ENCODE measurements at places on chromosomes 4 and X.

GRCh38 chr4:92101737-92102172, 202.0 kb upstream of the GRID2 start:
- no peak for DNase-seq

GRCh38 chrX:41144873-41145272, 59.6 kb downstream of the USP9X start:
- DNase-seq, result no peak

DNA sequence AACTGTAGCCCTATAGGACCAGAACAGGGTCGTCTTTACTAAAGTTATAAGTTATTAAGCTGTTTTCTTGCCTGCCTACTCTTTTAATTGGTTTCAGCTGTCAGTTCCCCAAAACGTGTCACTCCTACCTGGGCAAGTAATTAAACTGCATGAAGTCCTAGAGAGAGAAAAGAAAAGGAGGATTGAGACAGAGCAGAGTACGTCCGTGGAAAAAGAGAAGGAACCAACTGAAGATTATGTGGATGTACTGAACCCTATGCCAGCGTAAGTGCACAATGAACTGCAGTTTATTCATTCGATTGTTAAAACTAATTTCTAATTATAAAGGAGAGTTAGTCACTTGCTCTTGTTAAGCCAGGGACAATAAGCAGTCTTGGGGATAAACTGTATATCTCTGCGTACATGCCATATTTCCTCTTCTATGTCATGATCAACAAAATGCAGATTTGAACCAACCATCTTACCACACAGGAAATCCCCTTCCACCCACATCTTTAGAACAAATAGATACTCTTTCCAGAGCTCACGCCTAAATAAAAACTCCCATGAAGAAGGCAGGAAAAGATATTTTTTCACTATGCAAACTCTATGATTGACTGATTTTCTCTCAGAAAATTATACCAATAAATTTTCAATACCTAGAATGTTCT, 22.8 kb downstream of the STAP1 start:
- DNase-seq, result no peak

- no peak for DNase-seq
Measured at GRCh38 chr4:157014621-157015591, 43.3 kb upstream of the PDGFC start.

- DNase-seq, result no peak
Measured at GRCh38 chrX:51456246-51456645, 40.1 kb downstream of the NUDT11 start.

DNA sequence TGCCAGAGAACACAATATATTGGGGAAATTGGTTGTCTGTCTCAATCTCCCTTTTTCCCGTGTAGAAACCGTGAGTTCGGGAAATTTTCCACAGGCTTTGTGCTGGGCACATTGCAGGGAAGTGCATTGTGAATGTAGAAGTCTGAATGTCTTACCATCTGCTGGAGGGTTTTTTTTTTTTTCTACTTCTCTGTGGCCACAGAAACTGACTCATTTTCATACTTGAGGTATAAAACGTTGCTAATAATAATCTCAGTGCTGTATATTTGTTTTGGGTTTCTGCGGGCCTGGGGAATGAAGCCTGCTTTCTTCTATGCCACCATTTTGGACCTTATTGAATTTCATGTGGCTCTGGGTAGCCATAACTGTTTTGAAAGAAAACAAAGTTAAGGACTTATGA, 1001.2 kb downstream of the STIM2 start:
- no peak for DNase-seq

DNA sequence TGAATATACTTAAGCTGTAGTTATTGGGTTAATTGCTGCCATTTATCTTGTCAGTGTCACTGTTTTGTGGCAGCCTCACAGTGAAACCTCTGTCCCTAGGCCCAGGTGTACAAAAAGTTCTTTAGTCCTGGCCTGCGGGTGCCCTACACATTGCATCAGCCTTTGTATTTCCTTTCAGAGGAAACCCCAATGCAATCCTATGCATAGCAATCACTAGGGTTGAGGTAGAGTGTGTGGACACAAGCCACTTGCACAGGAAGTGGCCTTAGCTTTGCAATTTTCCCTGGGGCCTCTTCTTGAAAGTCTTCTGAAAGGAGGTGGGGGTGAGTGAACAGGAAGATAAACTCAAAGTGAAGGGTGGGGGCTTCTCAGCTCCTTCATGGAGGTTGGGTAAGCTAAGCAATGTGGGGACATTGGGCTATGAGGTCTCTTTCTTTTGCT, 27.8 kb downstream of the VSIG4 start:
- DNase-seq, result no peak

DNA sequence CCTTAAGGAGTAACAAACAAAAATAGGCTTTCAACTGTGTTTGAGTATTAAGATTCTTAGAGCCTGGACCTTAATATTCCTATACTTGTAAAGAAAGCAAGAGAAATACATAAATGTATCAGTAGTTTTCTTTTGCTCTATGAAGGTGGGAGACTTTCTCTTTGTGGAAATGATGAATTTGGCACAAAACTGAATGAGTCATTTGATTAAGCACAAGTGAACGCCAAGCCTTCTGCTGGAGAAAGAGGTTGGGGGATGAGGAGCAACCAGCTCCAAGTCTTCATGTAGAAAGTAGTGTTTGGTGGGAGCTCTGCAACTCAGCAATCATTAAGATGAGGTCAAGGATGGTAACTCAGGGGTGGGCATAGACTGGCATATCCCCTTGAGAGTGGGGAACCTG, 49.6 kb downstream of the MEPE start:
- no peak for DNase-seq

- DNase-seq, result peak; percentile 4
Measured at GRCh38 chrX:17944833-17945497, 83.9 kb upstream of the RAI2 start.

- DNase-seq, result no peak
Measured at GRCh38 chr4:103673983-103674382, 45.8 kb downstream of the TACR3 start.

- DNase-seq, result no peak
Measured at GRCh38 chrX:87616371-87616770, 98.8 kb downstream of the KLHL4 start.

- no peak for DNase-seq
Measured at GRCh38 chrX:6460893-6461490, 73.9 kb downstream of the VCX3A start.

- DNase-seq, result no peak
Measured at GRCh38 chr4:146134761-146135445, 40.6 kb upstream of the LSM6 start.

DNA sequence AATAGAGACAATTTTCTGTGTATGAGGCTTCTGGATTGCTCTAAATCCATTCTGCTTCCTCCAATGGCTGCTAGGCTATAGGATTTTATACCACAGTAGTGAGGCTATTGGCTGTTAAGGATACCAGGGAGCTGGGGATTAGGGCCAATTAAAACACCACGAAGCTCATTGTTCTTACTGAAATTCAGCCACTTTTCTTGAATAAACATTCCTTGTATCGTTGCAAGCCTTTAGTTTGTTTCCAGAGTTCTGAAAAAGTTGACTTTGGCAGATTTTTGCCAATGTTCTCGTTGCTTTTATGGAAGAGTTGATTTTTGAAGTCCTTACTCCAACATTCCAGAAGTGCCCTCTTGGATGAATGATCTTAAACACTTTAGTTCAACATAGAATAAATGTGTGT, 238.4 kb upstream of the TEX13A start:
- no peak for DNase-seq

- no peak for DNase-seq
Measured at GRCh38 chr4:38612646-38613414, 51.2 kb upstream of the KLF3 start.

GRCh38 chr4:61079976-61080375, 120.2 kb upstream of the ADGRL3 start:
- no peak for DNase-seq

GRCh38 chr4:5735463-5735862, 24.5 kb downstream of the EVC start:
- DNase-seq, result no peak

- no peak for DNase-seq
Measured at GRCh38 chr4:110361921-110362320, 114.0 kb upstream of the ENPEP start.

DNA sequence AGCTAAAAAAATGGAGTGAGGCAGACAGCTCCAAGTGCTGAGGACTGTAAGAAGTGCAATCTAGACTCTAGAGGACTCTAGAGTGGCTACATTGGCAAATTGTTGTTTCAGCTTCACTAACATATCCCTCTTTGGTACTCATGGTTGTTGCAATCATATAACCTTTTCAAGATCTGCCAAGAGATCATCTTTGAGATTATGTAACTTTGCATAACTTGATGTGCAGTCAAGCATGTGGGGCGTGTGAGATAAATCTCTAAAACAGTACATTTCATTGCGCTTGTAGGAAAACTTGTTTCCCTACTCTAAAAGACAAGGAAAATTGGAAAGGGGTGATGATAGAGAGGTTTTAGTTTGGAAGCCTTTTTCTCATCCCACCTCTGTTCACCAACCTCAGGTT, 11.2 kb upstream of the BRS3 start:
- DNase-seq, result no peak

DNA sequence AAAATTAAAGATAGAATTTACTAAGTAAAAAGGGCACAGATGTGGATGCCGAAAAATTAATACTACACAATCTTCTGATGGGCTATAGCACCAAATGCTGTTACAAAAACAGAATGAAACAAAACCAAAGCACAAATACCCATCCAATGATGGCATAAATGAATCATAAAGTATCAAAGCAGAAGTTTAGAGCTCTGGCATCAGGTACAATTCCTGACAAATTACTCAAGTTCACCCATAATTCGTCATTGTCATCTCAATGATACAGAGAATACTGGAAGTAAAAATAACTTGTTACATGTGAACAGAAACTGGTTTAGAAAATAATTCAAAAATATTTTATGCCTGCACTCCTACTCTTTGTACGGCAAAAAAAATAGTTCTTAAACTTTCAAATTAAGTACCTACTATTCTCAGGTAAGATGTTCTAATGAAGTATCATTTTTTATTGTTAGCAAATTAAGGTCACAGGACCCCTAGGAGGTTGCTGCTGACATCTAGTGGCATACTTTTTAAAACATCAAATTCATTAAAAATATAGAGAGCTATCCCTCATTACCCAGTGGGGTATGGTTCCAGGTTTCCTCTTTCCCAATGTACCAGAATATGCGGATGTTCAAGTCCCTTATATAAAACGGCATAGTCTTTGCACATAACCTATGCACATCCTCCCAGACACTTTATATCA, 126.1 kb downstream of the INPP4B start:
- DNase-seq, result peak; percentile 19

- DNase-seq, result no peak
Measured at GRCh38 chr4:83906561-83906960, 370.7 kb downstream of the GPAT3 start.

DNA sequence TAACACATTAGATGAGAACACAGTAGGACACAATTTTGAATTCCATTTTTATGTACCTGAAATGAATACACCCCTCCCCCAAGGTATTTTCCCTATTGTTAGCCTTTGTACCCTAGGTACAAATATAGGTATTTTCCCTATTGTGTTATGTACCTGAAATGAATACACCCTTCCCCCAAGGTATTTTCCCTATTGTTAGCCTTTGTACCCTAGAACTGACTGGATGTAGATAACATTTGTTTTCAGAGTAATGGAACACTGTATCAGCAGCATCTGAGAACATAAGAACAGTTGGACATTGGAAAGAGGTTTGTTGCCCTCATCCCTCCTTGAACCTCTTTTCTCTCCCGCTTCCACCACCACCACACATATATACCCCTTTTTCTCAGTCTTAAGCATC, 37.6 kb downstream of the YIPF6 start:
- no peak for DNase-seq

DNA sequence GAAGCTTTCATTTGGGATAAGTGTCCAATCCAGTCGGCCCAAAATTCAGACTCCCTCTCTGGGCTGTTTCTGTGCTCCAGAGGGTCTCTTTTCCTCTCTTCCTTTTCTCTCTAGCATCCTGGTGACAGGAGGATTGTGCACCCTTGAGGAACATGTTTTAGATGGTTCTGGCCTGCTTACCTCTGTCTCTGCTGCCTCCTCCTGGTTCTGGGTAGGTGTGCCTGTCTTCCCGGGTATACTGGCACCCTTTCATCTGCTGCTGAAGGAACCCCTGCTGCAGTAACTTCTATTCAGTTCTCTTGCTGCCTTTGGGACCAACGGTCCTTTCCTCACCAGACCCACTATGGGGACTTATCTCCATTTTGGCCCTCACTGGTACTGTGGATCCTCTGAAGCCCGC, 53.2 kb downstream of the HMGB2 start:
- no peak for DNase-seq

DNA sequence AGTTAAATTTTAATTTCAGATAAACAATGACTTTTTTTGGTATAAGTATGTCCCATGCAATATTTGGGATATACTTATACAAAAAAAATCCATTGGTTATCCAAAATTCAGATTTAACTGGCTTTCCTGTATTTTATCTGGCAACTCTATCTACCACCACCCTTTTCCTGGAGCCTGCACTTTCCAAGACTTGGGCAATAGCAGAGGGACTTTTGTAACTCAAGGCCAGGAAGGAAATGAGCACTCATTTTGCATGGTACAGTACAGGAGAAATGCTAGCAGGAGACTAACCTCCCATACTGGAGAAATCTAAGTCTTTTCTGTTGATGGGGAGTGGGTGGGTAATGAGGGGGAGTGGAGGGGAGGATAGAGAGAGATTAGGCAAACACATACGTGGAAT, 37.7 kb upstream of the PLAC1 start:
- no peak for DNase-seq

DNA sequence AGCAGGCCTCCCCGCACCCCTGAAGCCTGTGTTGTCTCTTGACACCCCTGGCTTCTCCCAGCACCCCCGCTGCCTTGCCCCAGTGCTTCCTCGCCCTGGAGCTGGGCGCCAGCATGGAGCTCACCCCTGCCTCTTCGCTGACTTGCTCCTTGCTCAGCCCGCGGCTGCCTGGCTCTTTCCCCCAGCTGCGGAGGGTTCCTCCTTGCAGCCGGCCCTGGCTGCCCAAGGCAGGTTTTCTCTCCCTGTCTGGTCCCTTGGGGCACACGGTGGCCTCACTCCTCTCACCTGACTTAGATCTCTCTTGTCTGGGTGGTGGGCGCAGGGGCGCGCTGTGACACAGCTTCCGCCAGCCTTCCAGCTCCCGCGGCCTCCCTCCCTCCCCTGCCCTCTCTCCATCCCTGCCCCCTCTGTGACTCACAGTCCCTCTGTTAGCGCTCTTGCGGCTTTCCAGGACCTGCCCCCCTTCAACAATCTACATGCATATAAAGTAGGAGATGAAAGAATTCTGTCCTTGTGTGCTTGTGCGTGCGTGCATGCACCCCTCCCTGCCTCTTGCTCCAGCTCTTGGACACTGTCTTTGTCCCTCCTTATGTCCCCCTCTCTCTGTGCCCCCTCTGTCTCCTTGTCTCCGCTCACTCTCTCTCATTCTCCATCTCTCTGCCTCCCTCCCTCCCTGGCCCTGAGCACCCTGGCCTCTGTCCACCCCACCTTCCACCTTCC, 2.2 kb downstream of the PLXNB3 start:
- peak; percentile 35 for DNase-seq

- peak; percentile 13 for DNase-seq
Measured at GRCh38 chr4:36244257-36245082, at the start of gene ARAP2. Gene ARAP2, minus strand, starts transcription at chr4:36244514. Its CDS starts 15,028 bp downstream, at chr4:36229486.

Data from NCI-H460 (cell line).